ENCODE measurements at places on chromosomes 6 and 20.

- no peak for DNase-seq
Measured at GRCh38 chr20:48777005-48777404, 50.8 kb downstream of the PREX1 start.

DNA sequence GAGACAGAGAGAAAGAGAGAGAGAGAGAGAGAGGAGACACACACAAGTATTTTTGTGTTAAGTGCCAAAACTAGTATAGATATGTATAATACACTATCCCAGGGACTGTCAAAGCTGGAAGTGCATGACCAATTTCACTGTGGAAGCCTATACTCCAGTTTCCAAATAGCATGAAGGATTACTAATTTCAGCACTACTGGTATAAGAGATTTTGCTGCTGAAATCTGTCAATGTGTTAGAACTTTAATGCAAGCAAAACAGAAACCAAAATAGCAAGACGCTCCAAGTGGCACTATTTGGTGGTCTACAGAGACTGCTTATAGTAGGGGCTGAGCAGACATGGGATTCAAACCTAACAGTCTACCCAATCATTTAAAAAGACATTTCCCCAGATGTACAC lies 284.8 kb downstream of the BTBD9 start:
- no peak for DNase-seq

DNA sequence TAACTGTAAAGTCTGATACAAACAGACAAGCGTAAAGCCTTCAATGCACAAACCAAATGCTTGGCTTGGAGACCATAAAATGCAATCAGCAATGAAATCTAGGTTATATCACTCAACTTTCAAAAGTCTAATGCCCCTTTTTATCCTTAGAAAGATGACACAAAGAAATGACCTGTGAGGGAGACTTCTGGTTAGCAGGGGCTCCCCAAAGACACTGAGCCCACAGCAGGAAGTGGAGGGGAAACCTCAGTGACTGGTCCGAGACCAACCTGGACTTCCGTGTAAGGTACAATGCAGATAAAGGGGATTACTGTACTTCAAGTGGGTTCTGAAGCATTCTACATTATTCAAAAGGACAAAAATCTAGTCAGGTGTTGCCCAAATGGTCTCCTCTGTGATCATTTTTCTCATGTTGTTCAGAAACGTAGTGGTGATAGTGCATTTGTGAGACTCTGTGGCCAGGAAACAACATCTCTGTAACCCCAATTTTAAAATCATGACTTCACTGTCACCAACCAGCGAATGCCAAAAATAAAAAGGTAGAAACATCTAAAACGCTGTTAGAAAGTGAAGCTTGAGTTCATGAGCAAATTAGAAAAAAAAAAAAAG lies 88.2 kb downstream of the HIVEP2 start:
- DNase-seq: no peak

- DNase-seq: no peak
Measured at GRCh38 chr6:52284131-52284459, 447 bp downstream of the MCM3 start.

GRCh38 chr6:30394139-30394538 lies 49.2 kb downstream of the RPP21 start:
- DNase-seq: no peak

- DNase-seq: no peak
Measured at GRCh38 chr20:34628026-34628425, 48.9 kb downstream of the PIGU start.

DNA sequence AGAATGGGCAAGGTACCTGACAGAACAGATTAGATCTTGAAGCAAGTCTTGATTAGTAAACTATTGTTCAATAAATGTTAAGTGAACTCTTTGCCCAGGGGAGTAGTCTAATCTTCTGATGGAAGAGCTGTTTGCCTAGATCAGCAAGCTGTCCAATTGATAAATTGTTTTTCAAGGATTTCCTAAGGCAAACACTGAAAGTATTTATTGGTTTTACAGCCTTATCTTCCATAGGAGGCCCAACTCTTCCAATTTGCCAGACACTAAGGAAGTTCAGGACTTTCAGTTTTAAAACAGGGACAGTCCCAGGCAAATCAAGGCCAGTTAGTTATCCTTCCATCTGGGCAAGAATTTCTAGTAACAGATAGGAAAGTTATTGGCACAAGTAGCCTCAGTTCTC lies 1.8 kb upstream of the C6orf163 start:
- no peak for DNase-seq

GRCh38 chr6:53432318-53433161 lies 83.8 kb upstream of the ELOVL5 start:
- DNase-seq: peak; percentile 26

- DNase-seq: no peak
Measured at GRCh38 chr6:17965397-17965796, 22.0 kb downstream of the KIF13A start.

- no peak for DNase-seq
Measured at GRCh38 chr6:75374961-75375400, 90.4 kb upstream of the TMEM30A start.

GRCh38 chr6:158607411-158608170 lies 37.0 kb downstream of the DYNLT1 start:
- DNase-seq: no peak

DNA sequence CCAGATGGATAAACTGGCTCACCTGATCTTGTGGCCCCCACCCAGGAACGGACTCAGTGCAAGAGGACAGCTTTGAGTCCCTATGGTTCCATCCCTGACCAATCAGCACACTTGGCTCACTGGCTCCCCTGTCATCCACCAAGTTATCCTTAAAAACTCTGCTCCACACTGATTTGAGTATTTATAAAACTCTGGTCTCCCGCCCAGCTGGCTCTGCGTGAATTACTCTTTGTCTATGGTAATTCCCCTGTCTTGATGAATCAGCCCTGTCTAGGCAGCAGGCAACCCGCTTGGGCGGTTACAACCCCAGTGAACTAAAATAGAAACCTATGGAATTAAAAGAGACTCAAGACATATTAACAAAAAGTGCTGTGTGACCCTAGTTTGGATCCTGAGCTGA lies 38.1 kb upstream of the CD83 start:
- peak; percentile 76 for DNase-seq

GRCh38 chr6:156313037-156313436 lies 464.1 kb upstream of the ARID1B start:
- no peak for DNase-seq

GRCh38 chr6:126180585-126180984 lies 159.3 kb upstream of the CENPW start:
- DNase-seq: peak; percentile 71

DNA sequence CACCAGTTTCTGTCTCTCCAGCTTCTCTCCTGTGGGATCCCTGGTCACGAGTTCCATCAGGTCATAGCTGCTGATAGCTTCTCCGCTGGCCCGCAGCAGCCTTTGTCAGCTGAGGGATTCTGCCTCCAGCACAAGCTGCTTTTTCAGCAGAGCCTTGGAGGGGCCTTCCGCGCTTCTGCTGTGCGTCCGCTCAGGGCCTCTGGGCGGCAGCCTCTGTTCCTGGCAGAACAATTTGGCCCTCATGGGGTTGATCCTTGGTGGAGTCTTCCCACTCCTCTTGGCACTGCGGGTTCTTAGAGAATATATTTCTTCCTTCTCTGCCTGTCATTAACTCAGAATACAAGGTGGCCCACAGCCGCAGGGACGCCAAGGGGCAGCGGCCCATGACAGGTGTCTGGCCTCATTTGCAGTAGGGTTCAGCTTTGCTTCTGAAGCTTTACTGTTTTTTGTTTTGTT lies 158.8 kb downstream of the DTNBP1 start:
- DNase-seq: peak; percentile 35

- DNase-seq: no peak
Measured at GRCh38 chr20:38973107-38973506, 11.0 kb downstream of the DHX35 start.

Measured in astrocyte of the hippocampus (primary cell).